Right kidney (tissue), 9 donors: ENCODE measurements at places on chromosomes 16 and 17.

DNA sequence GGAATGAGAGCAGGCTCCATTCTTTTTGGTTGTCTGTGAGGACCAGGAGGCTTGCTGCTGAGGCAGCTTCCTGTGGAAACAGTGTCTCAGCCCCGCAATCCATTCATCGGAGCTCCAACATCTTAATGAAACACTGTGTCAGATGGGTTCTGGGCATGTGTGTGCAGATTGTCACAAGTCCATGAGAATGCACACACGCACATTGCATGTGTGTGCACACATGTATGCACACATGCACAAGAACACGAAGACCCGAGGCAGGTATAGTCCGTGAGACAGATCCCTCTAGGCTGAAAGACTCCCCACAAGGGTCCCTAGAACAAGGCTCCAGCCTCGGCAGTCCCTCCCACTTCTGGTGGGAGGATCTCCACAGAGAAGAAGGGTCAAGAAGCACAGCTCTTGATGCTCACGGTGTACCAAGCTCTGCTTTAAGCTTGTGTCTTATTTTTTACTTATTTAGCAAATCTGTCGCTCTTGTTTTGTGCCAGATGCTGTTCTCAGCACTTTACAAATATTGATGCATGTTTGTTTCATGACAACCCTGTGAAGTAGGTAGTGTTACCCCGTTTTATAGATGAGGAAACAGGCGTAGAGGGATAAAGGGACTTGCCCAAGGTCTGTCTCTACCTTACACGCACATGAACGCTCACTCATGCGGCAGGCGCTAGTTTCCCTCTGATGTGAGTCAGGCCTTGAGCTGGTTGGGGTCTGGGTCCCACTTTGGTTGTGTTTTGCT lies 213.1 kb downstream of the SEC14L1 start:
- no peak for DNase-seq

GRCh38 chr16:73154063-73154870 lies 106.3 kb upstream of the ZFHX3 start:
- no peak for DNase-seq

DNA sequence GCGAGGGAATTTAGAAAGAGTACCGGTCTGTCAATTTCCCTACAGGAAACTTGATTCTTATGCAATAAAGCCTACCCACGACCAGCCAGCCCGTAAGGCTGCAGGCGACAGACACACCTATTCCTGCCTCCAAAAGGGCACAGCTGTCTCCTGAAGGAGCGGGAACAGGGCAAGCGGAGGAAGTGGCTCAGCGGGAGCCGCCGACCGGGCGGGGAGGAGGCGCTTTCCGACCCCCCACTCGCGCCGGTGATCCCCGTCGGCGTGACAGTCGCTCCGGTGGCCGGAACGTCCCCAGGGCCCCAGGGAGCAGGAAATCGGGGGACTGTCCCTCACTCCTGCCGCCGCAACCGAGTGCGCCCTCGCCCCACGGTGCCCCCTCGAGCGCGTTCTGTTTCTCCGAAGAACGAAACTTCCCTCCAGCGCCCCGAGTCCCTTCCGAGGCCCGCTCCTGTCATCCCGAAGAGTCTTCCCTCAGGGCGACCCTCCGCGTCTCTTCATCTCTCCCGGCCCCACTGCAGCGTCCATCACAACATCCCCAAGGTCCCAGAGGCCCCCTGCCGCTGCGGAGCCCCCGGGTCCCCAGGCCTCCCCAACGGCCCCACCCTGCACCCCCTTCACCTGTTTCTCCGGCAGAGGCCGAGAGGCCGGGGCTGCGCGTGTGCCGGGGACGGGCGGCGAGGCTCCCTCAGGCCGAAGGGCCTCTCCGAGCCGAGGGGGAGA lies 421 bp downstream of the STAT3 start:
- DNase-seq: peak; percentile 77

GRCh38 chr17:39763051-39763820 lies 25.5 kb downstream of the GRB7 start:
- no peak for DNase-seq

DNA sequence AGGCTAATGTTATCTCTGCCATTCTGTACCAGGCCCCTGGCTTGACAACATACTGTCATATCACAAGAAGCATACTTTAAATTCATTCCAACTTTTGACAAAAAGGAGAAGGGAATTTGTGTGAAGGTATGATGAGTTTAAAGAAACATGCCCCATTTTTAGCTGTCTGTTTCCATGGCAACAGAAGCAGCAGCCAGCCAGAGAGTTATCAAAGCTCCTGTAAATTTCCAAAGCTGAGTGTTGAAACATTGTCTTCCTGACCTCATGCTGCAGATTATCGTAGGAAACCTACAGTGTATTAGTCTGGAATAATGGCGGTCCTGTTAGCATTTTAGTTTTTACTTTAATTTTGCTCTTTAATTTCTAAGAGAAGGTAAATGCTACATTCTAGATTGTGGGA lies 124.9 kb downstream of the MRTFB start:
- no peak for DNase-seq

- no peak for DNase-seq
Observed at GRCh38 chr16:87541147-87541871, 48.5 kb upstream of the ZCCHC14 start.

DNA sequence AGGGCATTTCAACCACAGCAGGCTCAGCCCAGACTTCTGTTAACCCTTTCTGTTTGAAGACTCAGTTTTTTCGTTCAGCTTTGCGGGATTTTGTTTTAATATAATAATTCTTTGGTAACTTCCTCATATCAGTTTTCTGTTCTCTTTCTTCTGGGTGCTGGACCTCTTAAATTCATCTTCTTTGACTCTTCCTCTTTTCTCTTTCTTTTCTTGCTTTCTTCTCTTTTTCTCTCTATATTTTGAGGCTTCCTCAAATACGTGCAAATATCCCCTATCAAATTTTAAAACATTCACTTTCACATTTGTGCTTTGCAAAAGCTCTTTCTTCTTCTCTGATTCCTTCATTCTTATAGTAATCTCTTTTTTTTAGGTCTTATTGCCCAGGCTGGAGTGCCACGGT lies 136.3 kb downstream of the HS3ST3B1 start:
- no peak for DNase-seq

DNA sequence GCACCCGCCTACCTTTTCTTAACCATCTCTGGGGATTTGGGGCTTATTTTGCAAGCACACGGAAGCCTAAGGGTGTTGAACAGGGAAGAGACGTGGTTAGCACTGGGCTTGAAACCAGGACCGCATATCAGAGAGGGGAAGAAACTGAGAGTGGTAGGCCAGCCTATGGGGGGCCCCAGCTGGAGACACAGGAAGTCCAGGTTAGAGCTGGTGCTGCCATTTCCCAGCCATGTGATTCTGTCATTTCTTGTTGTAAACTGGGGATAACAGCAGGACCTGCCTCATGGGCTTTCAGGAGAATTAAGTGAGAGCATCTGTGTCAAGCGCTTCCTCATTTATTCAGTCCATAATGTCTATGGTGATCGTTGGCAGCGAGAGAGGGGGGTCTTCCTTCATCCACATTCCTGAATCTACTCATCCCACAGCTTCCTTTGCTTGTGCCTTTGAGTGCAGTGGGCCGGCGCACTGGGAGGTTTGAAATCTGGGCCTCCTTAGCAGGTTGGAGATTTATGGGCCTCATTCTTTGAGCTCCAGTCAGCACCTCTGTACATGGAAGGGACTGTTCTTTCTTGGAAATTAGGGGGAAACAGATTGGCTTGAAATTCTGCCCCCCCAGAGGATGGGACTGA lies 20.1 kb downstream of the NKD1 start:
- DNase-seq: no peak

GRCh38 chr17:82604532-82604931 lies 43.7 kb downstream of the WDR45B start:
- DNase-seq: no peak

GRCh38 chr17:75295201-75296158 lies 6.2 kb upstream of the SLC25A19 start:
- no peak for DNase-seq

DNA sequence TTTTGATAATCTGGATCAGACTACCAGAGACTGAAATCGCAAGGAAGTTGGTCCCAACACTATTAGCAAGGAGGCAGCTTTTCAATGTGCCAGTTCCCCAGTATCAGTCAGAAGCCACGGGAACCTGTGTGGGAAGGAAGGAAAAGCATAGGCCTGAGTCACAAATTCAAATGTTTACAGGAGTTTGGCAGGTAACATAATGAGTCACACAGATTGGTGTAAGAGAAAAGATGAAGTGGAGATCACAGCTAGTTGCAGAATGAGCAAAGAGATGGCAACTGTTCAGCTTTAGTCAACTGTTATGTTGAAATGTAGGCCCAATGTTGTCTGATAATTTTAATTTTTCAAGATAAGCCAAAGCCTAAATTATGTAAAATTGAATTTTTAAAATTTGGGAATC lies 28.1 kb upstream of the ITGA2B start:
- no peak for DNase-seq

DNA sequence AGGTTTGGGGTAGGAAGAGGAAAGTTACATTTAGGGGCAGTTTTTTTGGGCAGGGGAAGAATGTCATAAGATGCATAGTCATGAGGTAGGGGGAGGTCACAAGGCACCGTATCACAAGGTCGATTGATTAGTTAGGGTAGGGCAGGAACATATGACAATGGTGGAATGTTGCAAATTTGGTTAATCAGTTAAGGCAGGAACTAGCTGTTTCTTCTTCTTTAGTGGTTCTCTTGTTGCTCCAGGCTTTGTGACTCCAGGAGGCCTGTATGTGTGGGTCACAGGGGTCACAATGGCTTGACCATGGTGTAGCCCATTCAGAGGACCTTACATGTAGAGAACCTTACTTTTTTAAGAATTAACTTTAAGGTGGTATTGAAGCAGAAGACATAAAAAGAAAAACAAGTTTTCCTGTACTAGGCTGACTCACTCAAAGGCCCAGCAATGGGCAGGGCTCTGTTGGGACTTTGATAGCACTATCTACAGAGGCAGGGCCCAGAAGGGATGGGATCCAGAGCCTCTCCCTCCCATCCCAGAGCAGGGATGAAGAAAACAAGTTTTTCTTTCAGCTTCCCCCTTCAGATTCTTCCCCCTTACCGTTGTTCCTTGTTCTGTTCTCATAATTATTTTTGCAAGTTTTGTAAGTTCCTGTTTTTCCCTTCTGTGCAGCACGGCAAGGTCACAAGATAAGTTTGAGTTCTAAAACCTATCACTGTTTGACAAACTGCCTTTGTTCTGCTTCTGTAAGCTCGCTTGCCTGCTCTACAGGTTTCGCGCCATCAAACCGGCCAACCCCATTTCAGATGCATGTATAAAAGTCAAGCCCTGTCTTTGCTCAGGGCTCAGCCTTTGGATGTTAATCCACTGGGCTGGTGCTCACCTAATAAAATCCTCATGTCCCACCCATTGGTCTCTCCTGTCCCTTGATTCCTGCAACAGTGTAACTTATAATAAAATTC lies 45.8 kb upstream of the ATF7IP2 start:
- no peak for DNase-seq

DNA sequence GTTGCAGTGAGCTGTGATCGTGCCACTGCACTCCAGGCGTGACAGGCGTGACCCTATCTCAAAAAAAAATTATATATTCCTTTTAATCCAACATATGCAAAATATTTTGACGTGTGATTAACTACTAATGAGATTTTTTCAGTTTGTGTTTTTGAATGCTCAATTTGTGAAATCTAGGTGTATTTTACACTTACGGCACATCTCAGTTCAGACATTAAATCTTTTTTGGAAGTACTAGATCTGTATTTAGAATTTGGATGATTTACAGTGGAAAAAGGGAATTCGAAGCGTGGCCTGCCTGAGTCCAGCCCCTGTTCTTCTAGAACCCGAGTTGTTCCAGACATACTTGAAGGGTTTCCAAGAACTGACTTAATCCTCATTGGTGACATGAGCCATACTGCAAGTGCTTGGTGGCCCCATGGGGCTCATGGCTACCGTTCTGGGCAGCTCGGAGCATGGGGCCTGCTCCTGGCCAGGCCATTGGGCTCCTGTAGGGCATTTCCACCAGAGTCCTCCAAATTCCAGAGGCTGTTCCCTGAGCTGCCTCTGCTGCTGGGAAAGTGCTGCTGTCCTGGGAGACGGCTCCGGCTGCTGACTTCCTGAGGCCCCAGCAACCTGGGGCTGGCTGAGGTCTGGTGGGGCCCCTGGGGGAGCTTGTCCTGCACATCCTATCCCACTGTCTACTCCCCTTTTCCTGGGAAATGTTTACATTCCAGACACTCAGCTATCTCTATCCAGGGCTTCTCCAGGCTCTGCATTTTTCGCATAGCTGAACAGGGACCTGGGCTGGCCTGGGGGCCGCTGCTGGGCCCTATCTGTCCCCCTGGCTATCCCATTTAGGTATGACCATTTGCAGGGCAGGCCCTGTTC lies 27.2 kb downstream of the LLGL2 start:
- DNase-seq: peak; percentile 42

DNA sequence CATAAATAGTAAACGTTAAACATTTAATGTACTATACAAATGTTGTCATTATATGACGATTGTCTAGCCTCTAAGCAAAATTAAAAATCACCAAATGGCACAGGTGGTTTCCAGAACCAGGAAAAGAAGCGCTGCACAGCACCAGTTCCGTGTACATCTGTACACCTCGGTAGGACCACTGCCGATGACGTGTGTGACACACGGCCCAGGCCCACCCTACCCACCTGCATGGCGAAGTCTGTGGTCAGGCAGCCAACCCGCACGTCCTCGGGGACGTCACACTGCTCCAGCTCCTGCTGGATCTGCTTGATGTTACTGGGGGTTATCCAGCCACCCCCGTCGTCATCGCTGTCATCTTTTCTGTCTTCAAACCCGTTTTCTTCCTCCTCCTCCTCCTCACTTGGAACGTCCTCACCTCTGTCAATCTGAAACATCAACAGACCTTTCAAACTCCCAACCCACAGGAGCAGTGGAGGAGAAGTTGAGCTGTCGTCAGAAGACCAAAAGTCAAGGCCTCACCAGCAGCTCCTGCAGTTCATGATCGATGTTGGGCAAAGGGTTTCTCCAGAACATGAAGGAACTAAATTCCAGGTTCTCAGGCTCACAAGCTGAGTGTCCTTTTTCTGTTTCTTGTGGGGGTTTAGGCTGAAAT lies 5.9 kb downstream of the NOB1 start:
- no peak for DNase-seq

GRCh38 chr16:74774223-74775139 lies at the start of gene FA2H:
TSS of gene FA2H (minus strand) at chr16:74774820. CDS start at chr16:74774755, 65 bp downstream.
- DNase-seq: peak; percentile 81

- DNase-seq: no peak
Observed at GRCh38 chr16:29849505-29849904, 13.5 kb downstream of the CDIPT start.

DNA sequence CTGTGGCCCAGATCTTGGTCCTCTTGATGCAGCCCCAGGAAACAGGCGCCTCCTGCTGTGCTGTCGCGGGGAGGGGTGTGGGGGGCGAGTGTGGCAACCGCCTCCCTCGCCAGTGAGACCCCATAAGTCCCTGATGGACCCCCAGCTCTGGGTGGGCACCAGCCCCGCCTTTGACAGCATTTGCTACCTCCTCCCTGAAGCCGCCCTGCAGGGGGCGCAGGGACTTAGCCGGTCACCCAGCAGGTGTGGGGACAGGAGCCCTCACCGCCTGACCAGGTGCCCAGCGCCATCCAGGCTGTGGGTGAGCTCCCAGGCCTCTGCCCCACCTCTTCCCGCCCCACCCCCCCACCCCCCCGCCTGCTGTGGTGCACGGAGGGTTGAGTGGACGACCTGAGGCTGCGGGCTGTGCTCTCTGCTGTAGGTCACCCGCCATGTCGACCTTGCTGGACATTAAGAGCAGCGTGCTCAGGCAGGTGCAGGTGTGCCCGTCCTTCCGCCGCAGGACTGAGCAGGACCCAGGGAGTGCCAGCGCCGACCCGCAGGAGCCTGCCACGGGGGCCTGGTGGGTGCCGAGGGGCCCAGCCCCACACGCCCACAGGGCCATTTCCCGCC lies 4.8 kb downstream of the BAIAP3 start:
- no peak for DNase-seq

- no peak for DNase-seq
Observed at GRCh38 chr16:87927195-87927562, 9.2 kb downstream of the CA5A start.

GRCh38 chr17:38658741-38659345 lies 15.9 kb downstream of the EPOP start:
- DNase-seq: no peak
